ENCODE measurements at places on chromosomes 16 and 17.

DNA sequence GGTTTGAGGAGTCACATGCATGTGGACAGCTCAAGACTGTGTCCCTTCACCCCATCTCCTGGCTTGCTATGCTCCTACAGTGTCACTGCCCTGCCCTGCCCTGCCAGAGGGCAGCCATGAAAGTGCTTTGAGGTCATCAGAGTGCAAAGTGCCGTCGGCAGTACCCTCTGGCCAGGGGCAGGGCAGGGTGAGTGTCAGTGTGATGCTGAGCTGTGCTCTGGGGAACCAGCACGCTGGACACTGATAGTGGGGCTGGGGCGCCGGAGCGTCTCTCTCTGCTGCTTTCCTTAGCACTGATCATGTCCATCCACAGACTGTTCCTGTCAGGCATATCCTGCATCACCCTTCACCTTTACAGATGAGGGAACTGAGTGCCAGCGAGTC lies 1.6 kb upstream of the SPATA32 start:
- DNase-seq: no peak

GRCh38 chr16:730666-731509 lies 4.0 kb downstream of the HAGHL start:
- DNase-seq: no peak

DNA sequence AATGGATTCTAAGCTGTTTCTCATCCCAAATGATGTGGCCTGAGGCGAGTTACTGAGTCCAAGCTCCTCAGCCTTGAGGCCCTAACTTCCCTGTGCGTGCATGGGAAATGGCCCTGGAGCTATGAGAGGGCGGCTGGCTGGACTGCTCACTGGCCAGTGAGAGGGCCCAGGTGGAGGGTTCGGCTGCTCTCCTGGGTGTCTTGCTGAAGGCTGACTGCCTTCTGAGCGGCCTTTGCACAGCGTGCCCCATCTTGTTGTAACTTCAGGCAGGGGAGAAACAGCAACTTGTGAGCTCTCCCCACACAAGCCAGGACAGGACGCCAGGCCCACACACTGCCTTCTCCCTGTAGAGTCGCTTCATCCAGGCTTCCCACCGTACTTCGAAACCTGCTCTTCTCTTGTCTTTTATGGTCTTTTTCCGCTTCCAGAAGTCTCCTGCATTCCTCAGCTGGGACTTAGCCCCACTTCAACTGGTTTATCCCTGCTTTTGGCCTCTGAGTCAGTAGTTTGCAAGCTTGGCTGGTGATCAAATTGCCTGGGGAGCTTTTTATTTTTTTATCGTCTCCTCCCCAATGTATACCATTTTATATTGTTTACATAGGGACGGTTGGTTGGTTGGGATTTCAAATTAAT lies 13.3 kb downstream of the CDH3 start:
- DNase-seq: peak; percentile 32

GRCh38 chr16:57723170-57723569 lies 12.4 kb upstream of the KATNB1 start:
- DNase-seq: no peak

DNA sequence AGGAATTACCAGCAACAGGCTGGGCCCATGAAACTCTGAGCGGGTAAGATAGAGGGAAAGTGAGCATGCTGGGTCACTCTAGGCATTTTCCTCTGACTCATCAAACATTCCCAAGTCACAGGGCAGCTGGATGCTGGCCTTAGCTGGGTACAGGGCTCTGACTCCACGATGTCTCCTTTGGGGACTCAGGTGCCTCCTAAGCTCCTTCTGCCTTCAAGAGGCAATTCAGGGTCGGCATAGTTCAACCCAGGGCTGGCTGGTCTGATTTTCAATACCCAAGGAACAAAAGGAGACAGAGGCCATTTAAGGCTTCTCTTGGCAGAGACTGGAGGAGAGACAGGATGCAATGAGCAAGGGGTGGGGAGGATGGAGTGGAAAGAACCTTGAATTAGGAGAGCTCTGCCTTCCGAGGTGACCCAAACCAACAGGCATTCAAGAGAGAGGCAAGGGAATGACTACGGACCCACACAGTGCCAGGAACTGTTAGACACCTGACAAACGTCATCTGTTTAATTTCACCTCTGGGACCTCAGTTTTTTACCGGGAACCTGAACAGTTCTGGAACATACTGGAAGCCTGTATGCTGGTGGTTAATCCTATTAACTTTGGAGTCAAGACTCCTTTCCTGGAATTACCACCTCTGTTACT lies 910 bp downstream of the WBP2 start:
- no peak for DNase-seq

DNA sequence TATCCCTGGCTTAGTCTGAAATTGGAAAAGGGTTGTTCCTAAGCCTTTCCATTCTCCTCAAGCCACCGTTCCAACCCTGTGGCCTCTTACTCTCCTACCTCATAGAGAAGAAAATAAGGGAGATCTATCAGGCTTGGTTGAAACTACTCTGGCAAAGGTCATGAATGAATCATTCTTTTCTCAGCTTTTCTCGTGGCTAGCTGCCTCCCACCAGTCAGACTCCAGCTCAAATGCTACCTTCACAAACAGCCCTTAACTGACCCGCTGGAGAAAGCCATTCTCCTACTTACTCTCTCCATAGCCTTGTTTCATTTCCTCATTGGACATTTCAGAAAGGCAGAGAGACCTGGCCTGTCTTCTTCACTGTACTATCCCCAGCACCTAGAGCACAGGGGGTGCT lies 8.9 kb downstream of the MYH10 start:
- no peak for DNase-seq

DNA sequence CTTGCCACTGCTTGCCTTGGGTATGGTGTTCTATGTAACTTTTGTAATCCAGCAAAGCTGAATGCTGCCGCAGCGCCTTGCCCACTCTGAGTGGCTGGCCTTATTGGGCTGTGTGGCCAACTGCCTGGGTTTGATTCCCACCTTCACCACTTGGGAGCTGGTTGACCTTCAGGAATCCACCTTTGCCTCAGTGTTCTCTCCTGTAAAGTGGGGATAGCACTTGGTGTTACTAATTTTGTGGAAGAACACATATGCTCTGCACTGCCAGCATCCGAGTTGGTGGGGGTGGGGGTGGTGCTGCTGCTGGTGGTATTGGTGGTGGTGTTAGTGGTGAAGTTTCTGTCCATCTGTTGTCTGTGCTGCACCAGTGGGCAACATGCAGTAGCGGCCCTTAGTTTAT lies 32.8 kb downstream of the AKAP1 start:
- no peak for DNase-seq

- no peak for DNase-seq
Observed at GRCh38 chr16:74297145-74297665, 591 bp downstream of the PSMD7 start.

DNA sequence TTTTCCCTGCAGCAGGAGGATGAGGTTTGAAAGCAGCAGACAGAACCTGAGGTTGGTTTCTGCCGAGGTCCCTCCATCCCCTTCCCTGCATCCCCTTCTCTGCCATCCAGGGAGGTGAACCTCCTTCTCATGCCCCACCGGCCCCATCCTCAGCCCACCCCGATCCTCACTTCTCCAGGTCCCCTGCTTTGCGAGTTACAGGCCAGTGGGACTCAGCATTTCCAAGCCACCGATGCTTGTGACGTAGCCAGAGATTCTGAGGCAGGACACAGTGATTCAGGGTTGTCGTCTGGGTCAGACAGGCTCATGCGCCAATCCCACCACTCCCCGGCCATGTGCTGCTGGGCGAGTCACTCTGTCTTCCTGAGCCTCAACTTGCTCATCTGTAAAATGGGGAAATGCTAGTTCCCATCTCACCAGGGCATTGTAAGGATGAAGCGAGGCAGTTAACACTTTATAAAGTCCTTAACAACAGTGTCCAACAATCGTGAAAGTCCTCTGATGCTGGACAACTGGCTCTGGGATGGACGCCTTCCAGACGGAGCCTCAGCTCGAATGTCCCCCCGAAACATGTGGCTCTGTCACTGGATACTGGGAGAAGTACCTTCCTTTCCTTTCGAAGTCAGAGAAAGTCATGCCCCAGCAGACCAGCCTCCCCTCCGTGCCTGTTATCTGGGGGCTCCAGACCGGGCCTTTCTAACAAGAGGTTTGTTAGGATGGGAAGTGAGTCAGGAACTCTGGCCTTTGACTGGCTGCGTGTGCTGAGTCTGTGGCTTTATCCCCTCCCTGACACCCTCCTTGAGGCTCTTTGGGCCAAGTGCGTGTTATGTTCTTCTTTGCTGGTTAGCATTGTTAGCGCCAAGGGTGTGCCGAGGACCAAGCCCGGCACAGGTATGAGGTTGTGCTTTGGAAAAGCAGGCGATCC lies 21.9 kb downstream of the SEC14L5 start:
- DNase-seq: no peak

- no peak for DNase-seq
Observed at GRCh38 chr17:45232514-45233422, 11.1 kb downstream of the FMNL1 start.

Data from skeletal muscle cell (primary cell).